ENCODE measurements at places on chromosomes 1 and 21. TPM values are rescaled to one million over a fixed set of nuclear protein-coding genes. Genes with fewer than 3 reads are reported as not detected.

Gene KCNJ15
- 40.8 TPM for total RNA-seq

Gene FCRLA
- total RNA-seq = 0.35 TPM

- DNase-seq = no peak
Measured at GRCh38 chr1:12345350-12346217, 115.8 kb downstream of the VPS13D start.

GRCh38 chr1:39566441-39567137, 10.0 kb downstream of the PABPC4 start:
- DNase-seq = no peak

DNA sequence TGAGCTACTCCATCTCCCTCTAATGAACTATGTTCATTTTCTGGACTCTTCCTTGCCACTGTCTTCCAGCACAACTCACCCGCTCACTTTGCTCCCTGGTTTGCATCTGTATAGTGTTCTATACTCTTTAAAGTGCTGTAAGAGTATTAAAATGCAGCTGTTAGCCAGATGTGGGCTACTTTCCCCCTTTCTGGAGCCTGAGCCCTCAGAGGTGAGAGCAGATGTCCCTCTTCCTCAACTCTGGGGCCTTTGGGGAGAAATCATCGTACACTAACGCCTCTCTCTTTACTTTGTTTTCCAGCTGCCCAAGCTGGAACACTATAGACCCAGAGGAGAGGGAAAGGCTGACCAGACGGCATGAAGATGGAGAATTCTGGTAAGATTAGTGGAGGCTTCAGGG, 39.4 kb downstream of the CAPN2 start:
- DNase-seq = no peak

- no peak for DNase-seq
Measured at GRCh38 chr1:214364786-214365295, 83.9 kb downstream of the SMYD2 start.

All from epithelial cell of proximal tubule (primary cell).